ENCODE measurements at places on chromosomes 4 and X. TPM values are rescaled to one million over a fixed set of nuclear protein-coding genes. Genes with fewer than 3 reads are reported as not detected.

DNA sequence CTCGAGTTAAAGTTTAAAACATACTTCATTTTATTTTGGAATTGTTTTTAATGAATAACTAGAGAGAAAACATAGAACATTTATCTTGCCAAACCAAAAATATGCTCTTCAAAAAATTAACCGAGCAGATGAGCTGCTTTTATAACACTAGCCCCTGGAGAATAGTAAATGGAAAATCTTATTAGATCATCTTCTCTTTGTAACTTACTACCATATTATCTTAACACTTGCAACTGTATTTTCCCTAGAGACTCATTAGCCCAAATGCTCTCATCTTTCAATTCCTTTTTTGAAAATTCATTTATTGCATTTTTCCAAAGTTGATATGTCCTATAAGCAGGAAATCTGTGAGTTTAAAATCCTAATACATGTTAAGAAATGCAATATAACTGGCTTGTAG lies 143.3 kb downstream of the CAMK2D start:
- DNase-seq, result peak; percentile 47

GRCh38 chr4:186767794-186768193 lies 44.1 kb upstream of the FAT1 start:
- DNase-seq, result no peak

DNA sequence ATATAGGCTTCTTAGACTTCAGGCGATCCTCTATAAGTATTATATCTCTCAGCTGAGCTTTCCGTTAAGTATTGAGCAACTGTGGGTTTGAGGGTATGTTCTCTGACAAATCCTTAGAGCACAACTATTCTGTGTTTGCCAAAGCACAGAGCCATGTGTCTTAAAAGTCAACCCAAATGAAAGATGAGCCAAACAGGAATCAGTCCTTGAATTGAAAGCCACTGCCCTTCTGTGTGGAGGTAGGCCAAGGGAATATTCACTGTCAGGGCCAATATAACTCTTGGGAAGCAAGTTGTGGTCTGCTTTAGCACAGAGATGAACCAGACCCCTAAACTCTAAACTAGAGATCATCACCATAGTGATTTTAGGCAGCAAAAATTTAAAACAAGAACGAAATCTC lies 164.0 kb downstream of the STAG2 start:
- DNase-seq, result no peak

GRCh38 chr4:18570370-18570769 lies 548.8 kb upstream of the LCORL start:
- DNase-seq, result no peak

DNA sequence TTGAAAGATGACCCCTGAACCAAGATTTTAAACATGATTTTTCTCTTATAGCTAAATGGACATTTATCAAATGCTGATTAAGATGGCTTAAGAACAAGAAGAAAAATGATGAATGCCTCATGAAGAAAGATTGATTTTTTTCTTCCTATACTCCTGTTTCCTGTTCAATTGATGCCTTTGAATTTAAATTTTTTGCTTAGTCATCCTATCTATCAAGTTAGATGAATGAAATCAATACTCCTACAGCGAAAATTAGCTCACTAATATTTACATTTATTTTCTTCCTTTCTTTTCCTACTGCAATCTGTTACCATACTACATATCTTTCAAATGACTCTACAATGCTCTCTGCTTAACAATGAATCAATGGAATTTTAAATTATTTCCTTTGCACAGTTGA lies 773.6 kb upstream of the DIAPH2 start:
- no peak for DNase-seq

CD99 gene
- total RNA-seq, result 220 TPM

GRCh38 chrX:140764401-140764919 lies 54.9 kb downstream of the LINC00632 start:
- no peak for DNase-seq

CENPC gene
- total RNA-seq, result 81.0 TPM

DNA sequence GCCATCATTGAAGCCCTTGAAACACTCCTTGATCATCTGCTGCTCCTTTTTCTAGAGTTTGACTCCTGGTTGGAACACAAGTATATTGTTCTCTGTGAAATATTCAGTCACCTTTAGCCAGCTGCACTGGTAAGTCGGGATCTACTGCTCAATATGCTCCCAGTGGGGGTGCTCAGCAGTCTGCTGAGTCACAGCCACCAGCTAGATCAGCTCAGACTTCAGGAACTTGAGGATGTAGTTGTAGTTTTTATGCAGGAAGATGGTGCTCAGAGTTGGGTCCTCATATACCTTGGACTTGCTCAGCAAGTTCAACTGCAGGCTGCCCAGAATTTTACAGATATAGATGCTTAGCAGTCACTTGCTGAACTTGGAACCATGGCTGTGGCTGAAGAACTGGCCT lies 202.5 kb upstream of the RPL34 start:
- no peak for DNase-seq

DNA sequence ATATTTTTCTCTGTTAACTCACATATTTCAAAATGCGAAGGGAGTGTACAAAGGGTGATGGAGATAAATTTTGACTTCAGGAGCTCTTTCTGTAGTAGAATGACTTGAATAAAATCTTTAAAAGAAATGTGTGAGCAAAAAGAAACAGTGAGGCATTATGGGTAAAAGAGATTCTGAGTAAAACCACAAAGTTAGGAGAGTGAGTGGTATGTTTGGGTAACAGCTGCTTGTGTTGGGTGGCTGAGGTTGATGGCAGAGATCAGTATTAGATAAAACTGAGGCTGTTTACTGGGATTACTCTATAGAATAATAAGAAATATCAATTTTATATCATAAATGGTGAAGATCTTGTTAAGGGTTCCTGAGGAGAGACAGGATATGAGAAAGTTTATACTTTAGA lies 434.2 kb upstream of the AMOT start:
- DNase-seq, result no peak

DNA sequence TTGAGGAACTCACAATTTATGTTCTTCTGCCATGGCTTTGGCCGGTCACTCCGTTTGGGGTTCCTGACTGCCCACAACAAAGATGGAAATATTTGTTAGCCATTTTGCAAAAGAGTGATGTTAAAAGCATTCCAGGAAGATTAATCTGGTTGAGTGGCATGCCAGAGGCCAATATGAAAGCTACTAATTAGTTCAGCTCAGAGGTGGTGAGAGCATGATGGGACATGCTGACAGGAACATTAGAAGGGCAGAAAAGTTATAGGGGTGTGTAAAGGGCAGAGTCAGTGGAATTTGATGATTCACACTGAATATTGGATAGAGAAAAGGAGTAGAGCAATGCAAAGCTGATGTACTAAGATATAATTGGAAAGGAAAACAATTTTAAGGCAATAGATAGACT lies 94.4 kb downstream of the TLL1 start:
- DNase-seq, result no peak

DNA sequence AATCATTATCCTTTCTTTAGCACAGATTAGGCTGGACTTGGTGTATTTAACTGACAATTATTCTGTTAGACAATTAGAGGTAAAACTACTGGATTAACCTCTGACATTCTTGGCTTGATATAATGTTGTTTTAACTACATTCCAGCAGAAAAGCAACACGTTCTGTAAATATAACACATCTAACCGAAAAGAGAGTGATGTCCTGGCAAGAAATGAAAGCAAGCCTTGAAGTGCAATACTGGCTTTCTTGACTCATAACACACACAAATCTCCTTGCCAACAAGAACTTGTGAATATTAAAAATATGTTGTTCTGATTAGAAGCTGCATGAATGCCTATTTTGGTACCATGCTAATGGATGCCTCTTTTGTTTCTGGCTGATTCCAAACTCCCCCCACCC lies 76.4 kb downstream of the EFHC2 start:
- no peak for DNase-seq

GRCh38 chr4:139619644-139620043 lies 46.0 kb upstream of the MGST2 start:
- DNase-seq, result no peak

- peak; percentile 9 for DNase-seq
These were observed 66.2 kb upstream of the TACR3 start for GRCh38 chr4:103786014-103786413.

ARR3 gene
- not detected for total RNA-seq

DNA sequence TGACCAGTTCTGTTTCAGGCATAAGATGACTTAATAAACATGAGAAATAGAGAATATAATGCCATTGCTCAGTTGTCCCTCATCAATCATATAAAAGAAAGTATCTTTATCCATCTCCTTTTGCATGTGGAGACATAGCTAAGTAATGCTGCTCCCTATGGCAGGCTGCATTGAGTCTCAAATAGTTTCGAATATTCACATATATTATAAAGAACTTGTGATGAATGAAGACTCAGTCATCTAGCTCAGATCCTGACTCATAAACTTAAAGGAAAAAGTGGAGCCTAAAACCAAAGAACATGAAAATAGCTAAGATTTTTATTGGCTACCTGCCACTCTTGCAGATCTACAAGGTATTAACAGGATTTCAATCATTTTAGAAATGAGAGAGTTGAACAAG lies 11.7 kb upstream of the TLL1 start:
- DNase-seq, result no peak

DNA sequence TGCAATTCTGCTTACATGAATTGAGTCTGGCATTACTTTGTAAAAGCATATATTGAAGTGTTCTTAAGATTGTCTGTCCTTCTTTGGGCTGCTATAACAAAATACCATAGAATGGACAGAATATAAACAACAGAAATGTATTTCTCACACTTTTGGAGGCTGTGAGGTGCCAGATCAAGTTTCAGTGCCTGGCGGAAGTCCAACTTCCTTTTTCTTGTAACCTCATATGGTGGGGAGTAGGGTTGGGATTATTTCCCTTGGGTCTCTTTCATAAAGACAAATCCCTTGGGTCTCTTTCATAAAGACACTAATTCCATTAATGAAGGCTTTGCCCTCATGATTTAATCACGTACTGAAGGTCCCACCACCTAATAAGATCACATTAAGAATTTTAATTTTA lies 199.3 kb upstream of the GRID2 start:
- no peak for DNase-seq

DNA sequence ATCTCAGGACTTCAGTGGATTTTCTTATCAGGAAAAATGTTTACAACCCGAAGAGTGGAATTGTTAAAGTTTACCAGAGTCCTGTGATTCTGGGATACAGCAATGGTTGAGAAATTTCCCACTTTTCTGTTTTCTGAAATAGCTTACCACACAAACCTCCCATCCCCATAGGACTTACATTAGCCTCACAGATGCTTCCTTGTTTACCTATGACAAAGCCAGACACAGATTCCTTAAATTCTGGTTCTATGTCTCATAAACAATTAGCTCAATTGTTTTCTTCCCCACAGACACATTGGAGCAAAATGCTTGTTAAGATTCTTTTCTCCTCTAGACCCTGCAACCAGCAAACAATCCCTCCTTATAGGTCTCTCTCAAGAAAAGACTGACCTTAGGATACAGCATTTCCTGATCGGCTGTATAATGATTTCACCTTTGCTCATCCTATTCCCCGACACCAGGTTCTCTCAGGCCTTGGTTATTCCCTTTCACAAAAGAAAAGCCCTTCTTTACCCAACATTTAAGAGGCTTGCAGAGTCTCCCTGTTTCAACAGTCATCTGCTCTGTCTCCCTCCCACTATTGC lies 886.2 kb downstream of the ARAP2 start:
- no peak for DNase-seq

DNA sequence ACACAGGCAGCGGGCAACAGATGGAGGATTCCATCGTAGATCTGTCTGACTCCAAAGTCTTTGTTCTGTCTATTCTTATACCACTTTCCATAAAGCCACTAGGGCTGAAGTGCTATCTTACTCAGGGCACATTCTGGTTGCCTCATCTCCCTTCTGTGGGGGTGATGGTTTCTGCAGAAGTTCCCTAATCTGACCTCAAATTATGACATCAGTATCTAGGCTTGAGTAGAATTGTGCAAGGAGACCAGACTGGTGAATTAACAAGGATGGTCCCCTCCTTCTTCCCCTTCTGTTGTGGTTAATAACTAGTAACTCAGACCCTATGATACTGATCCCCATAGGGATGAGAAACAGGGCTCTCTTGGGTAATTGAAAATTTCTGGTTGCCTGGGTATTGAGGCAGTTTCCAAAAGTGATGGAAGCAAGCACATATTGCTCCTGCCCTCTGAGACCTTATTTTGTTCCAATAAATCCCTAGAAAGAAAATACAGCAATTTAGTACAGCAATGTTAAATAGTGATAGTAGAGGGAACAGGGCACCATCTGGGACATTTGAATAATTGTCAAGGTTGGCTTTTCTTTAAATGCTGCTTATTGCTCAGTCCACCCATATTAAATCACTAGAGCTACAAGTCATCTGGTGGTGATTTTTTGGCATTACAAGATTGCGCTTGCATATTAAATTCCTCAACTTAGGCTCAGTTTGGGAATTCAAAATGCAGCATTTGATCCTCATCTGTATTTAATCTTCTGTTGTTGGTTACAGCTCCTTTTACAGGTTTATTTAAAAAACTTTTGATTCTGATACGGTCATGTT lies 57.3 kb upstream of the AP1S2 start:
- DNase-seq, result no peak

- peak; percentile 54 for DNase-seq
These were observed 562.2 kb downstream of the ZIC3 start for GRCh38 chrX:138128027-138128671.

TRAPPC2 gene
- 37.9 TPM for total RNA-seq

- peak; percentile 84 for DNase-seq
These were observed 54.2 kb downstream of the SUPT20HL2 start for GRCh38 chrX:24259544-24260240.

DNA sequence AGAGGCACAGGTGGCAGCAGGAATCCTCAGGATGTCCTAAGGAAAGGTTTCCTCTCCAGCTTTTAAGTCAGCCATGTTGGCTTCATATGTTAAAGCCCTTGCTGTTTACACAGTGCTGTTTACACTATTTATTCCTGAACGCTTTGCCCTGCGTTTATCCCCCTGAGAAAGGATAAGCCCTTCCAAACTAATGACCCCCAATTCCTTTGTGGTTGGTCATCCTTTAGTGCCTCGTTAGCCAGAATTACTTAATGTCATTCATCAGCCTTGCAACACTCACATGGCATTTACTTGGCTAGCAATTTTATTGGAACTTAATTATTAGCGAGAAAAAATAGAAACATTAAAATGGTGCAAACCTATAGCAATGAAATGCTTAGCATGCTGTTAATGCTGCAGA lies 23.8 kb downstream of the VCX2 start:
- DNase-seq, result no peak

SMIM10L2A gene
- total RNA-seq, result not detected

DNA sequence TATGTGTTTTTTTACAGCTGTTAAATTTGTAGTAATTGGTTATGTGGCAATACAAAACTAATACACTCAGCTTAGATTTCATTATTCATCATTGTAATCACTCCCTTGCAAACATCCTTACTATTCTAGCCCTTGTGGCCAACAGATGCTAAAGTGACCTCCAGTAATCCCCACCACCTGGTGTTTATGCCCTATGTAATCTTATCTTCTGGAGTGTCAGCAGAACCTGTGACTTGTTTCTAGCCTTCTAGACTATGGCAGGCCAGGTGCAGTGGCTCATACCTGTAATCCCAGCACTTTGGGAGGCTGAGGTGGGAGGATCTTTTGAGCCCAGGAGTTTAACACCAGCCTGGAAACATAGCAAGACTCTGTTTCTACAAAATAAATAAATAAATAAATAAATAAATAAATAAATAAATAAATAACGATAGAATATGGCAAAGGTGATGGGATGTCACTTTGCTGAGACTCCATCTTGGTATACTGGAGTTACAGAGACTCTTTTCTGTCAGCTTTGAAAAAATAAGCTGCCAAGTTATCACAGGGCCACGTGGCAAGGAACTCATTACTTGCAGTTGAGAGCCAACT lies 12.3 kb upstream of the TSR2 start:
- DNase-seq, result no peak

ARX gene
- total RNA-seq, result not detected
